ENCODE measurements at places on chromosomes 7 and 10.

- no peak for DNase-seq
These were observed 122.0 kb upstream of the PPP2R2D start for GRCh38 chr10:131778842-131779241.

- no peak for DNase-seq
These were observed 127.5 kb downstream of the COL28A1 start for GRCh38 chr7:7408001-7408770.

GRCh38 chr7:151572136-151572535 lies 52.4 kb upstream of the RHEB start:
- DNase-seq: no peak

GRCh38 chr10:4498711-4499251 lies 327.2 kb upstream of the AKR1E2 start:
- DNase-seq: no peak

DNA sequence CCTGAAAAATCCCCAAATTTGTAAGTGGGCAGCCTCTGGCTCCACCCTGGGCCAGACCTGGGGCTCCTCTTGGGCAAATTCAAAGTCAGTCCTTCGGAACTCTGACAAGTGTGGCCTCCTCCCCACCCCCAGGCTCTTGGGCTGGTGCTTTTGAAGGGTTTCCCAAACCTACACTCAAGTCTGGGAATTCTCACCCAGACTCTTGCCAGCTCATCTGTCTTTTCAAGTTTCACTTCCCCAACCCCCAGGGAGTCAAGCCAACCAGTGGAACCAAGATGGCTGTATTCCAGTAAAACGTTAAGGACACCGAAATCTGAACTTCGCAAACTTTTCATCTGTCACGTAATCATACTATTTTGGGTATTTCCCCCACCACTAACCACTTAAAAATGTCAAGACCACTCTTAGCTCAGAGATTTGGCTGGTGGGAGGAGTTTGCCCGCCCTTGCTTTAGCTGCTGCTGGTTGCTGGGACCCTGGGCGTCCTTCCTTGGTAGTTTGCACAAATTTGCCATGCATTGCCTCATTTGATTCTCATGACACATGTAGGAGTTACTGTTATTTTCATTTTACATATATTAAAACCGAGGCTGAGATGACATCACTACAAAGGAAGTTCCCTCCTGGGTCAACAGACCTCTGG lies 1.7 kb upstream of the MYO1G start:
- no peak for DNase-seq

GRCh38 chr10:972763-973162 lies 15.5 kb upstream of the GTPBP4 start:
- DNase-seq: no peak

- DNase-seq: no peak
These were observed 232.2 kb upstream of the CTBP2 start for GRCh38 chr10:125392609-125393008.

DNA sequence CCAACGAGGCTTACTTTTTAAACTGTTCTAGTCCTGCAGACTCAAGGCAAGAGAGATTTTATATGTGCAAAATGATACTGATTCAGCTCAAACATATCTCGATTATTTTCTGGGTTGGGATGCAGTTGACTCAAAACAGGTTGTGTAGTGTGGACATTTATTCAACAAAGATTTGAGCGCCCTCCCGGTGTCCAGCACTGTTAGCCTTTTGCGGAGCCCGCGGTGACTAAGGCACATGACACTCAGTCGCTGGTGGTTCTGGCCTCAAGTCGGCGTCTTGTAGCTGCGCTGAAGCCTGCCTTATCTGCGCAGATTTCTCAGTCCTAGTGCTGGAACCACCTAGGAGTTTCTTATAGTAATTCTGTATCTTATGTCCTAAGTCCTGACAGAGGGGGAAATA lies 938 bp upstream of the CADPS2 start:
- DNase-seq: peak; percentile 41

DNA sequence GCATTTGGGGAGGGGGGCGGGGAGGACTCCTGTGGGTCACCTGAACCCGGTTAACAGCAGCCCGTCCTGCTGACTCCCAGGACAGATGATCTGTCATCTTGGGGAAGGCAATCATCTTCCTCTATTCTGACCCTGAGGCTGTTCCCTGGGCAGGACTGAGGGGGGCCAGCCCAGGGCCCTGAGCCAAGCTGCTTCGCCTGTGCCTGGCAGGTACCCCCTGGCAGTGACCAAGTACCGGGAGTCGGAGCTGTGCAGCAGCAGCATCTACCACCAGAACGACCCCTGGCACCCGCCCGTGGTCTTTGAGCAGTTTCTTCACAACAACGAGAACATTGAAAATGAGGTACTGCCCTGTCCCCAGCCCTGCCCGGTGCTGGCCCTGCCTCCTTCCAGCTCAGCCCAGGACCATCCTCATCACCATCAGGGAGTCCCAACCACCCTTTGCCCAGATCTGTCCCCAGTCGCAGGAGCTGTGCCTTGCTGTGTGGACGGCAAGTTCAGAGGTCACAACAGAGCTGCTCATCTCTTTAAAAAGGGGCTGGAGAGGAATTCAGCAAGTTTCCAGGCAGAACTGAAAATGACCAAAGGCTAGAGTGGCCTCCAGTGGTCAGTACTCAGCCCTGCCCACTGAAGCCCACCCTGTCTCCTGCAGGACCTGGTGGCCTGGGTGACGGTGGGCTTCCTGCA lies 8.1 kb downstream of the AOC1 start:
- DNase-seq: no peak

DNA sequence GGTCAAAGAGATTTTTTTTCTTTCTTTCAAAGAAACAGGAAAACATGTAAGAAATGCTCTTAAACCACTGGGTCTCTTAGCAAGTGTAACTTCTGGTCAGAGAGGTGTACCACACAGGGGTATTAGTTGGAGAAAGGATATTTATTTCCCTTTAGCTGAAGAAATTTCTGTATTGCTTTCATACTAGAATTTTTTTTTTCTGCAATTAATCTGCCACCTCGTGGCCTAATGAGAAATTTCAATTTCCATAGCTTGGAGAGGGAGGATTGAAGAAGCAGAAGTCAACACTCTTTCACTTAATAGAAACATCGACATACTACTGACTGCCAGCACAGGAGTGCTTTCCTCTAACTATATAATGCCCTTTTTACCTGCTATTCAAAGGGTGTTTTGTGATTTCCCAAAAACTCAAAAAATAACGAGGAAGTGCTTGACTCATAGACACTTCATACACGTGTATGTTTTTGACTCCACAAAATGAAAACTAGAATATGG lies 177.6 kb upstream of the NAMPT start:
- DNase-seq: peak; percentile 14

GRCh38 chr7:114711241-114711640 lies 210.7 kb upstream of the MDFIC start:
- no peak for DNase-seq

DNA sequence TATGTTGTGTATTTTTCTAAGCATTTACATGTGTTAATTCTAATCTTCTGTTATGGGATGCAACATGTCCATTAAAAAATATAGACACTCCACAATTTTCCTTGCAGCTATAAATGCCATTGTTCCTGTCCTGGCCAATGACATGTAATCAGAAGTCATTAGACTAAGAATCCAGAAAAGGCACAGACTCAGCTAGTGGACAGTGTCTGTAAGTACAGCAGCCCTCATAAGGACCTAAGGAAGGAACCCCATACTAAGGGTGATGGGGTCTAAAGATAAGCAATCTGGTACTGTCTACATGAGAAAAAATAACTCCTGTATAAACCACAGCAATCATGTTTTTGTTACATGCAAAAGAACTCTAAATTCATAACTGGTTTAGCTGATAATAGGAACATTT lies 115.9 kb downstream of the GPR85 start:
- DNase-seq: no peak

DNA sequence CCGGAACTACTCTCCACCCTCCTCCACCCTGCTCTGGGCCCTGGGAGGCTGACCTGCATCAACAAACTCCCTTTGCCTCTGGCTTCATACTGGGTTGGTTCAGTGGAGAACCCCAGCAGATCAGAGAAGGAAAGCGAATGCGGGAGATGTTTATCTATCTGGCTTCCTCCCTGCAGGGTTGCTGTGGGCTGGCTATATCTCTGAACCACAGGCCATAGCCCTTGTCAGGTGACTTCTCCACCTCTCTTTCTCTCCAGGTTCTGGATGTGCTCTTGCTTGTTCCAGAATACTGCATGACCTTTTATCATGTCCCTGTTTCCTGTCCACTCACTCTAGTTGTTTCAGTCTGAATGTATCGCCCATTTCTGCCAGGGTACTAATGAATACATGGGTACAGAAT lies 51.7 kb upstream of the IFRD1 start:
- DNase-seq: no peak

GRCh38 chr7:5231116-5231515 lies 41.1 kb downstream of the WIPI2 start:
- DNase-seq: no peak

DNA sequence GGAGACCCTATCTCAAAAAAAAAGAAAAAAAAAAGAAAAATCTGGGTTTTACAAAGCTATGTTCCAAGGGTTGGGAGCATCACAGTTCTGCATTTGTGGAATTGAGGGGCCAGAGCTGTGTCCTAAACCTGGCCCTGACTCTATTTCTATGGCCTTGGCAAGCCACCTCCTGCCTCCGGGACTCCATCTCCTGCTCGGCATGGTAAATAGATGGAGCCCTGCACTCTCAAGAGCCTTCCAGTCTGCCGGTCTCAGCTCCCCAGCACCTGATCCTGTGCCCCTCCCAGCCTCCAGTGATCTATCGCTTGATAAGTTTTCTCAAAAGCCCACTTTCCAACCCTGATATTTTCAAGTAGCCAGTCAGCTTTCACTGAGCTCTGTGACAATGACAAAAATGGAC lies 43.0 kb downstream of the KCNH2 start:
- no peak for DNase-seq

DNA sequence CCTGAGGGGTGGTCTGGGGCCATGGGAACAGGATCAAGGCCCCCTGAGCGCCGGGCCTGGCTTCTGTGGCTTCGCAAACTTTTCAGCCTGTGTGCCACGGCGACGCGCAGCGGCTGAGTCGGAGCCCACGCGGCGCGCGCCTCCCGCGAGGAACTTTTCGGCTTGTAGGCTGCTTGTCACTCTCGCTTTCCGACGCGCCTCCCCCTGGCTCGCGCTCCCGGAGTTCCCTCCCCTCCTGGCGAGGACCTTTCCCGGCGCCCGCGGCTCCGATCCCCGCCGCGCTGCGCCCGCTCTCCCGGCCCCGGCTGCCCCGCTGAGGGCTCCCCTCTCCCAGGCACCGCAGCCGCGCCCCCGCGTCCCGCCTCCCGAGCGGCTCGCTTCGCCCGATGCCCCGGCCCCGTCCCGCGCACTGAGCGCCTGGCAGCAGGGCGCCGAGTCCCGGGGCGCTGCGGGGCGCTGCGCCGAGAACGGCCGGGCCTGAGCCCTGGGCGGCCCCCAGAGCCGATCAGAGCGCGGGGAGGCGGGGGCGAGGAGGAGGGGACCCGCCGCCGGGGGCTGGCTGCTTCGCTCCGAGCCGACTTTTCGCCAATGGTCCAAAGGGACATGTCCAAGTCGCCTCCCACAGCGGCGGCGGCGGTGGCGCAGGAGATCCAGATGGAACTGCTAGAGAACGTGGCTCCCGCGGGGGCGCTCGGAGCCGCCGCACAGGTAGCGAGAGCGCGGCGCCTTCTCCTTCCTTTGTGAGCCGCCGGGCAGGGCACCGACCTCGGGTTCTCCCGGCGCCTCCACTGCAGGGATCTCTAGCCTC lies at the start of gene CACNB2:
CACNB2 (plus strand) TSS at position 276 of the 808 bp plus-strand sequence.
- peak; percentile 46 for DNase-seq

DNA sequence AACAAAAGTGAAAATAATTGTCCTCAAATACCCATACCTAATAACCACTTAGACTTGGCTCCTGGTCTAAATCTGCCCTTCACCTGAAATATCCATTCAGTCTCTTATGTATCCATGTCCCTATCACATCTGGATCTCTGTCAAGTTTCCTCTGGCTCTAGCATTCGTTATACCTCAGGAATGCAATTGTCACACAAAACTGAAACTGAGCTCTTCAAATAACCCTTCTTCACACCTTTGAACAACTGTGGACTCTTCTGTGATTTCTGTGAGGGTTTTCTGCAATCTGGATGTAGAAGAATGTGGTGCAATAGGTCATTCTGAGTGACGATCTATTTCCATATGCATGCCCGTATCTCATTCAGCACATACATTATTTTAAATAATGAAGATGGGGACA lies 53.5 kb upstream of the FGL2 start:
- no peak for DNase-seq

GRCh38 chr7:129066290-129067131 lies 11.6 kb upstream of the TNPO3 start:
- DNase-seq: no peak

DNA sequence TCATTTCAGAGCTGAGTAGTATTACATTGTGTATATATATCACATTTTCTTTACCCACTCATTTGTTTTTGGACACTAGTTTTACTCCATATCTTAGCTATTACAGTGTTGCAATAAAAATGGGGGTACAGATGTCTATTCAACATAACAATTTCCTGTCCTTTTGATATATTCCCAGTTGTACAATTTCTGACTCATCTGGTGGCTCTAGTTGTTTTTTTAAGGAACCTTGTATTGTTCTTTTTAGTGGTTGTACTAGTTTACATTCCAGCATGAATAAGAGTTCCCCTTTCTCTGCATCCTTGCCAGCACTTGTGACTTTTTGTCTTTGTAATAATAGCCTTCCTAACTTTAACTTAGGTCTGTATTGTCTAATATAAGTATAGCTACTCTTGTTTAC lies 739.9 kb downstream of the XPNPEP1 start:
- DNase-seq: no peak

DNA sequence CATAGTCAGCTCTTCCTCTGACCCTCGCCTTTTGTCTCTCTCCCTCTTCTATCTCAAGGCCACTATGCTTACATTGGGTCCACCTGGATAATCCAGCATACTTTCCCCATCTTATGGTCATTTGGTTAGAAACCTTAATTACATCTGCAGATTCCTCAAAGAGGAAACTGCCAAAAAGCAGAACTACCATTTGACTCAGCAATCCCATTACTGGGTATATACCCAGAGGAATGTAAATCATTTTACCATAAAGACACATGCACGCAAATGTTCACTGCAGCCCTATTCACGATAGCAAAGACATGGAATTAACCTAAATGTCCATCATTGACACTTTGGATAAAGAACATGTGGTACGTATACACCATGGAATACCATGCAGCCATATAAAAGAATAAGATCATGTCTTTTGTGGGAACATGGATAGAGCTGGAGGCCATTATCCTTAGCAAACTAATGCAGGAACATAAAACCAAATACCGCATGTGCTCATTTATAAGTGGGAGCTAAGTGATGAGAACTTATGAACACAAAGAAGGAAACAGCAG lies 114.8 kb upstream of the NPY start:
- DNase-seq: no peak

DNA sequence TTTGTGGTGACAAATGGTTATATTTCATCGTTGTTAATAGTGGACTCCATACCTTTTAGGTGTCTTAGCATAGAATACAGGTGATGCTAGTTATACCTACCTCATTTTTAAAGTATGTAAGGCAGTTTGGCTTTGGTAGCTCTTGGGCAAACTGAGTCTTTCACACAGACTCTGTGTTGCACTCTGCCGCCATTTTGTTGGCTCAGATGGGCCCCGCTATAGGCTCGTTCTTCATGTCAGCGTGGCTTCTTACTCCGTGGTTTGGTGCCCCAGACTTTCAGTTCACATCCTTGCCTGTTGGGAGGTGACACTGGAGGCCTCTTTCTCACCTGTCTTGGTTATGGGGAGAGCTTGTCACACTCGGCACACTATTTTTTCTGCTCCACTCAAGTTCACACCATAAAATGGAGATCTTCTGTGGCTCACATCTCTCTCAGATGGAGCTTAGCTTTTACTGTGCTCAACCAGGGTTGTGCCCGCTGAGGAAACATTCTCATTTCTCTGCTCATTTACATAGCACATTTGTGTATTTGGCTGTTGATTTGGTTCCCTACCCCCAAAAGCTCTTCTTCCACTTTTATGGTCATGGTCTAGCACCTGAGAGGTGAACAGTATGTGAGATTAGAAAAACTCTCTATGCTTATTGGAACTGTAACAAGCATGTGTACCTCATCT lies 178.5 kb downstream of the ARID5B start:
- DNase-seq: no peak
